Renal cortex interstitium (tissue), 15 donors: ENCODE measurements at places on chromosomes 5 and 9. TPM values are rescaled to one million over a fixed set of nuclear protein-coding genes. Genes with fewer than 3 reads are reported as not detected.

The BHMT2 gene
- polyA plus RNA-seq, result 91.7 TPM

DNA sequence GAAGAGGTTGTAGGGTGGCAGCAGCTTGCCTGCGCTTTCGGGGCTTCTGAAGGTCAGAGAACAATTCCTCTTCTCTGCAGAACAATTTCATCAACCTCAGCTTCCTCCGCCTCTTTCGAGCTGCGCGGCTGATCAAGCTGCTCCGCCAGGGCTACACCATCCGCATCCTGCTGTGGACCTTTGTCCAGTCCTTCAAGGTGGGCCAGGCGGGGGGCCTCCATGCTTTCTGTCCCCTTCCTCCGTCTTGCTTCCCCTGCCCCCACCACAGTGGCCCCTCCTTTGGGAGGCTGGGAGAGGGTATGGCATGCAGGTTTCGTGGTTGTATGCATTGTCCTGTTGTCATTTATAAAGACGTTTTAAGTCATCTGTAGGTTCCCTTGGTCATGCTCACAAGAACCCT, 195.8 kb downstream of the CACNA1B start:
- no peak for DNase-seq

- no peak for DNase-seq
Measured at GRCh38 chr5:40480392-40480791, 199.3 kb upstream of the PTGER4 start.

The LECT2 gene
- 2.3 TPM for polyA plus RNA-seq

DNA sequence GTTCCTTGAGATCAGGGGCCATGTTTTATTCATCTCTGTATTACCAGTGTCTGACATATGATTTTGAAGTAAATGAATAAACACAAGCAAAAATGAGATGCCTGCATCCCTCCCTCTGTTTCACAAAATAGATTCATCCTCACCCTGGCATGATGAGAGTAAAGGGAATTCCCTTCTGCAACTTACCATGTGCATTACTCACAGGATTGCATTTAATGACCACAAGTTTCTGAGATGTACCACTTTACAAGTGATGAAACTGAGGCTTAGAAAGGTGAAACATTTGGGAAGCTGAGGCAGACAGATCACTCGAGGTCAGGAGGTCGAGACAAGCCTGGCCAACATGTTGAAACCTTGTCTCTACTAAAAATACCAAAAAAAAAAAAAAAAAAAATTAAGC, 74.2 kb upstream of the TNFSF8 start:
- no peak for DNase-seq

The CARD19 gene
- 26.2 TPM for polyA plus RNA-seq

DNA sequence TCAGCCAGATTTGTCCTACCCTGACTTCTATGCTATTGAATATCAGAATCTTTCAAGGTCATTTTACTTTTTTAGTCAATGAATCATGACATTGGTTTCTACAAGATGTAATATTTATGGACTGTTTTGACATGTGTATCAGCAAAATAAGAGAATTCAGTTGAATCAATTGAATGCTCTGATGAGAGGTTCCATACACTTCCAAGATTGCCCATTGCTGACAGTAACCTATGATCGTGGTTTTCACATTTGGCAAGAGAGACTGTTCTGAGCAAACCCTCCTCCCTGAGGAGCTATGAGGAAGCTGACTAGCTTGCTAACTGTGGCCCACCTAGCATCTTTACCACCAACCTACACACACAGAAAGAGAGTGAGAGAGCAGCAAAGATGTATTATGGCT, 56.7 kb upstream of the FST start:
- no peak for DNase-seq

The CCDC183 gene
- 5.8 TPM for polyA plus RNA-seq

The RIGI gene
- 13.4 TPM for polyA plus RNA-seq

DNA sequence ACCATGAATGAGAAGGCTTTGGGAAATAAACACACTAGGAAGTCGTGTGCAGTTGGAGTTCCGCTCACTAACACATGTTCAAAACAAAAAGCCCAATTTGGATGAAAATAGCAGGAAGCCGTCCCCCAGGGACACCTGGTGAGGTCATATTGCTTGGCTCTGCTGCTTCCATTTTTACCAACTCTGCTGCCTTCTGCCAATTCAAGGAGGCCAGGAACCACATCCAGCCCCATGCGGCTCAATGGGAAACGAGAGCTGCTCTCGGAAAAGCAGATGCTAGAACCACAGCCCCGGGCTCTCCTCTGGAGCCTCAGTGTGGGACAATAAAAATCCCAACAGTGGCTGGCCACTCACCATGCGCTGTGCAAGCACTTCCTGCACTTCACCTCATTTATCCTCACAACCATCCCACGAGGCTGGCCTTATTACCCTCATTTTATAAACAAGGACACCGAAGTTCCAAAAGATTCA, 13.4 kb downstream of the ADAM19 start:
- no peak for DNase-seq

DNA sequence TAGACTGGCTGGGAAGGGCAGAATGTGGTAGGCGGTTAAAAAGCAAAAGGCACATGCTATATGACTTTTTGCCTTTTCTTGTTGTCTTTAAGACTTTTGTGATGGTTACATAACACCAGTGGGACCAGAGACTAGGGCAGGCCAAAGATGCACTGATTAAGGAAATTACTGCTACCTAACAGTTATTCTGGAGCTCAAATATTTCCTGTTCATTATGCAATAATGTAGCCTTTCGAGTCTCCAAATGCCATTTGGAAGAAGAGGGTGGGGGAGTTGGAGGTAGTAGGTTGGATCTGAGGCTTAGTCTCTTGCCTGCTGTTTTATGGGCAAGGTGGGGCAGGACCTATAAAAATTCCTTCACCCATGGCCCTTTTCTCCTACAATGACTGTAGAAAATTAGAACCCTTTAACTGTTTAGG, 51.7 kb downstream of the SH3GL2 start:
- no peak for DNase-seq

DNA sequence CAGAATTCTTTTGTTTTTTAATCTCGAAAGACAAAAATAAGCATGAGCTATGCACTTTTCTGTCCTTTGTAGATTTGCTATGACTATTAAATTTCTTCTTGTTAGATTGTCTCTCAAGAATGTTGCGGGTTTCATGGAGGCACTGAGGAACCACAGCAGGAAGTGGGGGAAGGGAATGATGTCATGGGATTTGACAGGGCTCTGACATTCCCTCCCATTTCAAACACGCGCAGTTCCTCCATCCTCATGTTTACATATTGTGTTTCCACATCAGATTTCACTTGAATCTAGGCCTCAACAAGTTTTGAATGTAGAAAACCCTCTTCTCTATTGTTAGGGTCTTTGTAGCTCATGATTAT, 154.8 kb downstream of the PALM2AKAP2 start:
- DNase-seq, result no peak

The NTRK2 gene
- polyA plus RNA-seq, result 134 TPM

The TAF1L gene
- 0.08 TPM for polyA plus RNA-seq

The GCNT4 gene
- 10.8 TPM for polyA plus RNA-seq

DNA sequence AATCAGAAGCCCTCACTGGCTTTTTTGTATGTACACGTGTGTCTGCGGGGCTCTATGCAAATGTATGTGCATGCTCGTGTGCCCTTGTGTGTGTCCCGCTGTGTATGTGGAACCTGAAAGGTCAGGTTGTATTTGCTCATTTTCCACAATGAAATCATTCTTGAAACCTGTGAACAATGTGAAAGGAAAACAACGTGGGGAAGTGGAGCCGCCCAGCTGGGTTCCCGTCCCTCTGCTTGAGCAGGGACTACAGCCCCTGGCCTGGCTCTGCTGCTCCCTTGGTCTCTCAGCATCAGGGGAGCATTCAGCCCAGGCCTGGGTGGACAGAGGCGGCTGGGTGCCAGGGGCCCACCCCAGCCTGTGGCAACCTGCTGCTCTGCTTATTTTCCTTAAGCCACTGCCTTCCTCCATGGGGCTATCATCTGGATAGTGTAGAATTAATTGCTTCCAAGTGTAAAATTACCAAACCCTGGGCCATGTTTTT, 3.0 kb downstream of the ECSCR start:
- no peak for DNase-seq

DNA sequence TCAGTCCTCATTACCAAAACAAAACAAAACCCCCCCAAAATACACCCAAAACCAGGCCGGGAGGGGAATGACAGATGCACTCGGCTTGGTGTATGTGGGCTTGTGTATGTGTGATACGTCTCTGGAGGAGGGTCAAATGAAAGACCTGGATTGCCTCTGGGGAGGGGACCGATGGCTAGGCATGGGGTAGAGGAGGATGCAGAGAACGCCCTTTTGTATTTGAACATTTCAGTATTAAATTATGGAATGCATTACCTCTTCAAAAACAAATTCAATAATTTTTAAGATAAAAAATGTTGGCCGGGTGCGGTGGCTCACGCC, 61.4 kb downstream of the LMX1B start:
- DNase-seq, result no peak

DNA sequence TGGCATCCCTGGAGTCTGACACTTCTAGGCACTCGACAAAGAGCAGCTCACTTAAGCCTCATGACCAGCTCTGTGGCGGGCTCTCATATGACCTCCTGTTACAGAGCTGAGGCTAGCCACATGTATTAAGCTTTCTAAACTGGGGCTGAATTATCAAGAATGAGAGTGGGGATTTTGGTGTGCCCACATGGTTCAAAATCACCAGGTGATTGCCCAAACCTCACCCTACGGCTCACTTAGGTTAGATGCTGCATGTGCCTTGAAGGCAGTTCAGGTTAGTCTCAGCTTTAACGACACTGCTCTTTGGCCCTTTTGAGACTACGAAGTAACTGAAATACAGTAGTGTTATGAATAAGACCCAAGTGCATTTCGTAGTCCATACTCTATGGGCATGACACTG, 39.4 kb upstream of the SMIM32 start:
- no peak for DNase-seq

GRCh38 chr9:84570482-84571154, 98.9 kb upstream of the NTRK2 start:
- DNase-seq, result no peak

- DNase-seq, result no peak
Measured at GRCh38 chr5:124736805-124737188, 9.6 kb downstream of the ZNF608 start.

- no peak for DNase-seq
Measured at GRCh38 chr5:137630972-137631370, 104.9 kb downstream of the KLHL3 start.
